ENCODE measurements at places on chromosomes 5 and 9.

DNA sequence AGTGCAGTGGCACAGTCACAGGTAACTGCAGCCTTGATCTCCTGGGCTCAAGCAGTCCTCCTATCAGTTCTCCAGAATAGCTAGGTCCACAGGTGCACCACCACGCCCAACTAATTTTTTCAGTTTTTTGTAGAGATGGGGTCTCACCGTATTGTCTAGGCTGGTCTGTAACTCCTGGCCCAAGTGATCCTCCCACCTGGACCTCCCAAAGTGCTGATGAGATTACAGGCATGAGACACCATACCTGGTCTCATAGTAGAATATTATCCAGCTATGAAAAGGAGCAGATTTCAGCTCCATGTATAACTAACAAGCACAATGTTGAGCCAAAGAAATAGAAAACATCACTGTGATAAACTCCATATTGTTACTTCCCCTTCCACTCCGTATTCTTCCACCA lies 69.8 kb downstream of the FAM78A start:
- DNase-seq = no peak

- no peak for DNase-seq
Measured at GRCh38 chr9:18741945-18742344, 268.0 kb downstream of the ADAMTSL1 start.

- DNase-seq = no peak
Measured at GRCh38 chr5:77449981-77450380, 42.1 kb downstream of the WDR41 start.

DNA sequence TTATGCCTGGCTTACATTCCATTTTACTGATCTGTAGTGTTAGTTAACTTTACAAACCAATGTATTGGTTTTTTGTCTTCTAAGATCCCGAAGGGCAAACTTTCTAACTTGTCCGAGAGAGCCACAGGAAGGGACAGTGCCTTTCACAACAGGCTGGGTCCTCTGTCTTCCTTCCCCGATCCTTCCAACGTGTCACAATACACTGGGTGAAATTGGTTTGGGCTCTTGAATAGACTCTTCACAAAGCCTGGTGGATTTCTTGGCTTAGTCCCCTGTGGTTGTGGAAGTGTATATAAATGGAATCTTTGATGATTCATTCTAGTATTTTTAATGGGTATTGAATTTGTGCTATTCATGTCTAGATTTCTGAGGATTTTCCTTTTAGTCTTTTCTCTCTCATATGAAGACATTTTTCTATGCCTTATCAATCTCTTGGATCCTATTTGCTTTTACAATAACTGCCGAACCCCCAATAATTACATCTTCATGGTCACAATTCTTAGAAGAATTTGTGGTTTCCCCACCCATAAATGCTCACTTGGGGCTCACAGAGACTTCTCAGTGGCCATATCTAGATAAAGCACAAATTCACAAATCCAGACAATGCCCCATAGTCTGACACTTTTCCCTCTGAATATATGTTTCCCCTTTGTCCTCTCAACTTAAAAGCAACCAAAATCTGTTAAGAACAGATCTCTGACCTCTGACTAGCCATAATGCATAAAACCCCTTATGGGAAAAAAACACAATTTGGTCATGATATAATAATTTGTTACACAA lies 107.7 kb downstream of the MTRR start:
- no peak for DNase-seq

- no peak for DNase-seq
Measured at GRCh38 chr9:135256581-135257354, 169.3 kb downstream of the OLFM1 start.

DNA sequence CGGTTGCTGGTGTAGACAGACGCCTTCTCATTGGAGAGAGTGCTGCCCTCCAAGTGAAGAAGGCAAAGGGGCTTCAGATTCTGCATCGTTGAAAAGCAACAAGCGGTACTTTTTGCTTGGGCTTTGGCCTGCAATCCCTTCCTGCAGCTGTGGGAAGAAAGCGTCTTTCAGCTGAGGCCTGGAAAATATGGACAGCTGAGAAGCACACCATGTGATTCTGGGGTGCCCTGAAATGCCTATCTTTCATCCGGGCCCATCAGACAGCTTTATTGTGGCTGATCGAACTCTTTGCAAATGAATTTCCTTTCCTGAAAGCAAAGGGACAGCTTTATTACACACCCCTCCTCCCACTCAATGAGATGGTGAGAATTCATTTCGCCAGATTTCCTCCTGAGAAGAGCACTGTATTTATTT lies 74.0 kb downstream of the NSG2 start:
- no peak for DNase-seq

DNA sequence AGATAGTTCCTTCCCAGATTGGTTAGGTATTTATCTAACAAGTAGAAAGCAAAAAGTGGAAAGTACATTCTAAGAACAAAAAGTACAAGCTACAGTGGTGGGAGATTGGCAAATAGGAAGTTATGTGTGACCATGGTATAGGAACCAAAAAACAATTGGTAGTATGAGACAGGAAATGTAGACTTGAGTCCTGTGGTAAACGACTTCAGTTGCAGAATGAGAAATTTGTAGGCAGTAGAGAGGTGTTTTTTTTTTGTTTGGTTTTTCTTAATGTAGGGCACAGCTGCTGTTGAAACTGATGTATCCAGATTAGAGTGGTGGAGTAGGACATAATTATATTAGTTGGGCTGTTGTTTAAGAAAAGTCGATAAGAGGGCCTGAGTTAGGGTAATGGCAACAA lies 72.0 kb downstream of the CCNH start:
- peak; percentile 90 for DNase-seq

- no peak for DNase-seq
Measured at GRCh38 chr5:112386766-112387165, 32.3 kb downstream of the EPB41L4A start.
